ENCODE measurements at places on chromosomes 7 and 10.

- DNase-seq: no peak
These were observed 485 bp downstream of the ALOX5 start for GRCh38 chr10:45374350-45375052.

GRCh38 chr10:112912410-112912928 is 37.6 kb upstream of the TCF7L2 start:
- DNase-seq: no peak

- no peak for DNase-seq
These were observed 68.2 kb downstream of the CH25H start for GRCh38 chr10:89138755-89139490.

GRCh38 chr10:130956251-130956650 is 355.3 kb downstream of the TCERG1L start:
- no peak for DNase-seq

DNA sequence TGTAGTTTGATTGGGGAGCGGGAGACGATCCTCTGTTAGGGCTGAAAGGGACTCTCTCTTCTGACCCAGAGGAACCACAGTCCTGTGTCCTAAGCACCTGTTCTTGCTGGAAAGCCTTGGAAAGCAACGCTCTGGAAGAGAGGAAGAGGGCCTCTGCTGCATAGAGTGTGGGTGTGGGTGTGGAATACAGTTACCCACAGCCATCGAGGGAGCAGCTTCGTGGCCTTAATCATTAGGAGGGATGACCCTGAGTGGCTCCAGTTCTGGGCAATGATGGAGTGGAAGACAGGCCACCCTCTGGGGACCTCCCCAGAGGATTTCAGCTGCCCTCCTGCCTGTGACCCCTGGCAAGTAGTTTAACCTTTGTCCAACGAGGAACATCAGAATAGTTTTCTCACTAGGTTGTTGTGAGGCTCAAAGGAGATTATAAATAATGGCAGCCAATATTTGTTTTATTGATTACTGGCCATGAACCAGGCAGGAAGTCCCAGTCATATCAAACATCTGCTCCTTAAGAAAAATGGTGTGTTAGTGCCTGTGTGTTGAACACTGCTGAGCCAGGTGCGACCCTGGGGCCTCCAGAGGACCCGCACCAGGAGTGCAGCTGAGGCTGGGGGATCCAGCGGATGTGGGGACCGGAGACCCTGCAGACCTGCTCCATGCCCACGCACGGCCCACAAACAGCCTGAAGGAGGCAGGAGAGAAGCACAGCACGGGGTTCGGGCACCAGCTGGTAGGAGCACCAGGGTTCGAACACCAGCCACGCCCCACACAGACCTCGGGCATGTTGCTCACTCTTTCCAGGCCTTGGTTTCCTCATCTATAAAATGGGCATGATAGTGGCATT is 35.6 kb downstream of the FAM241B start:
- no peak for DNase-seq

DNA sequence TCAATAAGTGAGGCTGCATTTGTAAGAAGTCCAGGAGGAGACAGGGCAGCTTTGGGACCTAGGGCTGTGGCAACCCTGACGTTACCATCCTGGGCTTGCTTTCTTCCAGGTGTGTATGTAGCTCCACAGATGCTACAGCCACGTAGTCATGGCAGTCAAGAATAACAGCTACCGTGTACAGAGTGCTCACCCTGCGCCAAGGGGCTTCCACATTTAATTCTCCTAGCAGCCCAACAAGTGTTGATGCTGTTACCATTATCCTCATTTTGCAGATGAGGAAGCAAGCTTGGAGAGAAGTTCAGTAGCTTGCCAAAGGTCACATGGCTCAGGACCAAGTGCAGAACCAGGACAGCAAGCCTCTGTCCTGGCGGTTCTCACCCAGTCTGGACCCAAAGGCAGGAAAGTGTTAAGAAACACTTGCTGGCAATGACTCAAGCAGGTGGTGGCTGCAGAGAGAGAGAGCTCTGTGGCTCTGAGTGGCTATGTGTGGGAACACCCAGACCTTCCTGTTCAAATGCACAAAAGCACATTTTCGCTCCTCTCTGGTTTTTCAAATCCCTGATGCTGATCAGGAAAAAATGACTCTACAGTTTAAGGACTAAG is 89.8 kb downstream of the CREM start:
- peak; percentile 27 for DNase-seq

DNA sequence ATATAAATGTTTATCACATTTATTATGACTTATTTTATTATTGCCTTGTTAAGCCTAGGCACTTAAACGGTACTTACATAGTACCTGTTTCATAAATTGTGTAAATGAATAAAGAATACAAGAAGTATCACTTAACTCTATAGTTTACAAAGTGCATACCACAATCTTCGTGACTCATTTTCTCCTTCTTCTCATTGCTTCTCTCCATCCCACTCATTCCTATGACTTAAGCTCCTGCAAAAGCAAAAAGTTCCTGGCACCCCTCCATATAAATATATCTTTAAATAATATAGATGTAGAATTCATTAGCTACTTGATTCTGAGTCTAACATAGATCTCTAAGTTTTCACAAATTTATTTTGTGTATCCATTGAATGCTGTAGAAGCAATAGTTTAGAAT is 1382.0 kb upstream of the CELF2 start:
- no peak for DNase-seq

DNA sequence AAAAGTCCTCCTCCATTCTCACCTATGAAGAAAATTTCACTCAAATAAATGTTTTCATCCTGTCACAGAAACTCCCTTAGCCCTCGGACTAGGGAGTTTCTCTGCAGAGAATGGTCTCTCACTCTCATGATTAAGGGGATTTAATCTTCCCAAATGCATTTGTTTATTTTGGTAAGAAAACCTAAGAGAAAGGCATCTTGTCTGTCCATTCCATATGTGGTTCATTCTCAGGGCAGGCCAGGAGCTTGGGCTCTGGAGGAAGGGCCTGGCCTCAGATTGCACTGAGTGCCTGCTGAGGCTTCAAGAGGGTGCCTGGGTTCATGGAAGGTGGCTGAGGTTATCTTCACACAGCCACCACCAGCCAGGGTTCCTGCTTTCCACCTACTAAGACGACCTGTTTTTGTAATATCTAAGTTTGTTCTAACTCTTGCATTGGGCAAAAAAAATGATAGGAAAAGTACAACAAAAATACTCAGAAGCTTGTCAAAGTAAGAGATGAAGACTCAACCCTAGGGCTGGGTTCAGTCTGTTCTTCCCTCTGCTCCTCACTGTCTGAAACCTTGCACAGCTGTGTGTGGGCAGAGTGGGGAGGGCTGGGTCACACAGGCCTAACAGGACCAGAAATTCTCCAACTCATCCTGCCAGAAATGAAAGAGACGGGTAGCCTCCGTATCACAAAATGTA is 186.7 kb downstream of the CXCL12 start:
- DNase-seq: no peak

- DNase-seq: no peak
These were observed 700 bp downstream of the GSAP start for GRCh38 chr7:77415476-77415822.

- no peak for DNase-seq
These were observed 61.4 kb upstream of the ASAH2 start for GRCh38 chr10:50312464-50313437.

DNA sequence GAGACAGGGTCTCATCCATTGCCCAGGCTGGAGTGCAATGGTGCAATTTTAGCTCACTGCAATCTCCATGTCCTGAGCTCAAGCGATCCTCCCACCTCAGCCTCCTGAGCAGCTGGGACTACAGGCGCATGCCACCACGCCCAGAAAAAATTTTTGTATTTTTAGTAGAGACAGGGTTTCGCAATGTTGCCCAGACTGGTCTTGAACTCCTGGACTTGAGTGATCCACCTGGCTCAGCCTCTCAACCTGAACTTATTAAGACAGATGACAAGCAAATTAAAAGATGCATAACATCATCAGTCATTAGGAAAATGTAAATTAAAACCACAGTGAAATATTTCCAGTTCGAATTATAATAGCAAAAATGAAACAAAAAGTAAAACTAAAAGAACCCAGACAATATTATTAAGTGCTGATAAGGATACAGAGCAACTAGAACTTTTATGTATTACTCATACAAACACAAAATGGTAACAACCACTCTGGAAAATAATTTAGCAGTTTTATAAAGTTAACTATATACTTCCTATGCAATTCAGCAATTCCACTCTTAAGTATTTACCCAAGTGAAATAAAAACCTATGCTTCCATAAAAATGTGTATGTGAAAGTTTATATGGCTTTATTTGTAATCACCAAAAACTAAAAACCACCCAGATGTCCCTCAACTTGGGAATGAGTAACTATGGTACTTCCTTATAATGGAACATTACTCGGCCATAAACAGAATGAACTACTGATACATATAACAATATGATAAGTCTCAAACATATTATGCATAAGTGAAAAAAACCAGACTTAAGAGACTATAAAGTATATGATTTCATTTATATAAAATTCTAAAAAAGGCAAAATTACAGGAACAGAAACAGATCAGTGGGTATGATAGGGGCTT is 15.3 kb downstream of the ZFAND4 start:
- DNase-seq: no peak

DNA sequence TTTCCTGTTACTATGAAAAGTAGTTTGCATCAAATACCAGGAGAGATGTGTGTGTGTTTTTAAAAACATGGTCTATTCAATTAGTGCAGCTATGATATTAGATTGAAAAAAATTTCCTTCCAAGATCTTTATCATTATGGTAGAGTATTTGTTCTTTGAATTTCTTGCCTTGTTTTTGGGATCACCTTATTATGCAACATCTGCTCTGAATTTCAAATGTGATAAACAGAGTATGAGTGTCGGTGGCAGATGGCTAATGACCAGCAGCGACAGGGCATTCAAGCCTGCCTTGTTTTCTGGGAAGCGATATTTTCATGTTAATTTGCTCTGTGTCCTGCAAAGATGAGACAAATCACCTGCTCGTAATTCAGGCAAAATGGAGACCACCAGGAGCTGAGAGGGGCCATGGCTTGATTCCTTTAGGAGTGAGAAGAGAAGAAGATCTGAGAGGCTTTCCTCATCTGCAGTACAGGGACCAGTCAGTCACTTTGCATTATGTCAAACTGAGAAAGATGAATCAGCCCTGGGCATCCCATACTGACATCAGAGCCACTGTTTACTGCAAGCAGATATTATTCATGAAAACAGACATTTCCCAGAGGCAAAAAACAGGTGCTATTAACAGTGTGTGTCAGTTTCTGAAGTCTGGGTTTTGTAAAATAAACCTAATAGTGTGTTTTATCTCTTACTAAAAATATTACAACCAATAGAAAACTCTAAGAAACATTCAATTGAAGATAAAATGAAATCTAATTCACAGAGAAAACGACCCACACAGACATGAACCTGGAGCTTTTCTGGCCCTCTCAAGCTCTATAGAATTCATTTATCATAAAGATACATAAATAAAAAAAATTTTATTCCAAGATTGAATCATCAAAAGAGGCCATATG is 67.6 kb downstream of the CDK6 start:
- DNase-seq: peak; percentile 42

DNA sequence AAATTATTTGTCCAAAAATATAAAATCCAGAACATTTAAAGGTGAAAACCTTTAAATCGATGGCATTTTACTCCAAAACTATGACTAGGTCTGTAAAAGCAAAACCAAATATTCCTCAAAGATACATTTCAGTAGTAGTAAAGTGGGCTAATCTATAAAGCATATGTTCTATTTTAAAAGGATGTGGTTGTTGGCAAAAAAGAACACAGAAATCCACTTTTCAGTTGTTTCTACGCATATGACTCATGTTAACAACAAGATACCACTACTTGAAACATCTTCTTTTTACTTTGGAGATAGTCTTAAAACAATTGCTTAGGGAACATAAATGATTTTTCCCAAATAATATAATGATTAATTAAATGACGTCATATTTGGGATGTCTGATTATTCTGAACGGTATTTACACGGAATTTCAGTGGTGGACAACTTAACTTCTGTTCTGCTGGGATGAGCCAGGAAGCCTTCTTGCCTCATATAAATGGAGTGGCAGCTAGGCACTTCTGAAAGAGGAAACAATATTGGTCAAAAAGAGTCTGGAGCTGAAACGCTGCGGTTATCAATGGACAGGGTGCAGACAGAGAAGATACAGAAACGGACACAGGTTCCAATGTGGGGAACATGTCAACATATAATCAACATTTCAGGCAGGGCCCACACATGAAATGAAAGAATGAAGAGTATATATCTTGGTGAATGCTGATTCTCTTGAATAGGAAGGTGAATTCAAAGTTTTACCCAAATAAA is 78.5 kb downstream of the ETV1 start:
- DNase-seq: no peak

DNA sequence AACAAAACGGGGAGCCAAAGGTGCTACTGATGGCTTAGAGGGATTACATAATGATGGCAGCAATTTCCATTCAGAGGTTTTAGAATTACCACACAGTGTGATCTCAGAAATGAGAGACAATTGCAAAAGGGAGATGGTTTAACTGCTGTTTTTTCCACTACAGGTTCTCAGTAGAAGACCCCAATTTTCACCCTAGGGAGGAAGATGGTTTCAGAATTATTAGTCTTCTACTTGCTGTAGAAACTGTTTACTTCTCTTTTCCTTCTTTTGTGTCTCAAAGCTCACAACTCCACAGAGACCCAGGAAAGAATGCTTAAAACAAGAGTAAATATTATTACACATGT is 226.5 kb downstream of the INHBA start:
- no peak for DNase-seq

GRCh38 chr7:55534916-55535590 is 37.2 kb downstream of the VOPP1 start:
- no peak for DNase-seq

All from putamen (tissue), 1 donor.